NCI-H1930 (cell line): ENCODE measurements at places on chromosomes 16 and 17.

DNA sequence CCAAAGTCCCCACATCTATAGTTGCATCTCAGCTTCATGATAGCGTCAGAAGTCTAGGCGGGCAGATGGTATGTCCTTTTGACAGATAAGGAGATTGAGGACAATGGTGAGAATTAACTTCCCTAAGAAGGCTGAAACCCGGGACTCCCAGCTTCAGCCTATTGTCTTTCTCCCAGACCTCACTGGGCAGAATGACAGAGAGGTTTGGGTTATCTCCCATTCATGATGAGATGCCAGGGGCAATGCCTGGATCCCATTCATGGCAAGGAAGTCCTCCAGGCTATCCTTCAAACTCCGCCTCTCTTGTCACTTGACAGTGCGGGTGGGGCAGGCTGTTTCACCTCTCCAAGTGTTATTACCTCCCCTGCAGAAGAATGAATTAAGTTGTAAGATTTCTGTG, 100.3 kb downstream of the IRX5 start:
- DNase-seq, result no peak

DNA sequence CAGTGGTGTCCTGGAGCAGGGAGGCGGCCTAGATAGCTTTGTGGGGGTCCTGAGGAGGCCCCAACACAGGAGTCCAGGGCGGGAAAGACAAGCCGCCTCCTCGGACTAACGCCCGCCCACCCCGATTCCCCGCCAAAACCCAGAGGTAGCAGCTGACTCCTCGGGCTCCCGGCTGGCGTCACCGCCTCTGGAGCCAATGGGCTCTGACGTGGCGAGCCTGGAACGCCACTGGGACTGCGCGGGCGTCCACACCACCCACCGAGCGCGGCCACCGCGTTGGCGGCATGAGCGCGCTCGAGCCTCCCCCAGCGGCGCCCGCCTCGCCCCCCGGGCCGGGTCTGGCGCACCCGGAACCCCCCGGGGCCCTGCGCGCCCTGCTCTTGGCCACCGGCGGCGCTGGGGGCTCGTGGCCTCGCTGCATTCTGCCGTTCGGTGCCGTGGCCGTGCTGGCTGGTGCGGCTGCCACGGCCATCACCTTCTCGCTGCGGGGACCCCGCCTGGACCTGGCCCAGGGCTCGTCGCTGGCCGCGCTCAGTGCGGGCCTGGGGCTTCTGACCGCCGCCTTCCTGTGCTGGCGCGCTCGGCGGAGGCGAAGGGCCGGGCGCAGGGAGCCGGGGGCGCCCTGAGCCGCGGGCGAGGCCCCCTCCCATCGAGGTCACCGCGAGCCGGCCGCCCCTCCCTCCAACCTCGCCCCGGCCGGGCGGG, 3.4 kb upstream of the NTN3 start:
- DNase-seq, result peak; percentile 87

DNA sequence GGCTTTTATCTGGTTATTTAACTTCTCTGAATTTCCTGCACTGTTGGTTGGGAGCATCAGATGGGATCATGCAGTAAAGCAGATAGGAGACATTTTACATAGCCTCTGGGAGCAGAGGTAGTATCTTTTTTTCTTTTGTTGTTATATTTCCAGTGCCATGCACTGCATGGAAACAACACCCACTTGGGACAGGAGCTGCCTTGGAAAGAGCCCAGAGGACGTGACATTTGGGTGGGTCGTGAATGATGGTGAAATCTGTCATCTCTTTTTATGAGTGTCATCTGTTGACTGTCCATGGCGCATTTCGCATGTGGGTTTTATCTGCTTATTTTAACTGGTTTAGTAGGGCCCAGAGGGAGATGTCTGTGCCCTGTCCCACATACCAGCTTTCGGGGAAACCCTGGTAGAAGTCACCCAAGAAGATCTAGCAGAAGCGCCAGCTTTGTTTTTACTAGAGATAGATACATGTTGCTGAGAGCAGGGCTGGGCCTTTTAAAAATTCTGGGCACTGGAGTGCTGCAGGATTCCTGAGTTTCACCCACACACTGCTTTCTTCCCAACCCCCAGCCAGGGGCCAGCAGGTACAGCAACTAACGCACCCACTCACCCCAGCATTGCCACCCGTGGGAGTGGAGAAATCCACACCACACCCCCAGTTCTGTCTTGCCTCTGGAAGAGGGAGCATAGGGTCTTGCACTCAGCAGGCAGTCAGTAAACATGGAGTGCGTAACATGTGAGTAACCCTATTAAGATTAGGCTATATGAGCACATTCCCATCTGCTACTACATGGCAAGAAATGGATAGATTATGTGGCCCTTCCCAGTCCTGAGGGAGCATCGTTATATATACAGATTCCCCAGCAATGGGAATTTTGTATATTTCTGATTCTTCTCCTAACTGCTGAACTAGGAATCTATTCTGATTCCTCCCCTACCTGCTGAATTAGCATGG, 8.4 kb upstream of the TERF2 start:
- DNase-seq, result no peak

- DNase-seq, result no peak
These were observed 7.3 kb upstream of the PRDM7 start for GRCh38 chr16:90084215-90084950.

- DNase-seq, result no peak
These were observed 121.6 kb downstream of the DNAH9 start for GRCh38 chr17:11719856-11720255.

GRCh38 chr16:83926726-83927397, 26.2 kb upstream of the OSGIN1 start:
- peak; percentile 7 for DNase-seq

DNA sequence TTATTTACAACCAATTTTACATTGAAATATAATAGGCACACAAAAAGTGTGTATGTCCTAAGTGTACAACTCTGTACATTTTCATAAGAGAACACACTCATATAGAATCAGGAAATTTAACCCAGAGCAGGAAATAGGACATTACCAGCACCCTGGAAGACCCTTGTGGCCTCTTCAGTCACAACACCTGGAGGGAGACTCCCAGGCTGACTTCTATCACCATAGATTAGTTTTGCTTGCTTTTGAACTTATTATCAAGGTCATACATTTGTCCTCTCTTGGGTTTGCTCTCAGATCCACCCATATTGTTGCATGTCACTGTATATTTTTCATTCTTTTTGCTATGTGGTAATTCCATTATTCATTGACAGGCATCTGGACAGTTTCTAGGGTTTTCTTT, 5.8 kb downstream of the RIPOR1 start:
- DNase-seq, result no peak

- no peak for DNase-seq
These were observed 155.9 kb downstream of the C16orf78 start for GRCh38 chr16:49529411-49530045.

- DNase-seq, result no peak
These were observed 25.7 kb downstream of the C17orf100 start for GRCh38 chr17:6677158-6677831.

- DNase-seq, result no peak
These were observed 10.2 kb downstream of the TAX1BP3 start for GRCh38 chr17:3657874-3658783.

DNA sequence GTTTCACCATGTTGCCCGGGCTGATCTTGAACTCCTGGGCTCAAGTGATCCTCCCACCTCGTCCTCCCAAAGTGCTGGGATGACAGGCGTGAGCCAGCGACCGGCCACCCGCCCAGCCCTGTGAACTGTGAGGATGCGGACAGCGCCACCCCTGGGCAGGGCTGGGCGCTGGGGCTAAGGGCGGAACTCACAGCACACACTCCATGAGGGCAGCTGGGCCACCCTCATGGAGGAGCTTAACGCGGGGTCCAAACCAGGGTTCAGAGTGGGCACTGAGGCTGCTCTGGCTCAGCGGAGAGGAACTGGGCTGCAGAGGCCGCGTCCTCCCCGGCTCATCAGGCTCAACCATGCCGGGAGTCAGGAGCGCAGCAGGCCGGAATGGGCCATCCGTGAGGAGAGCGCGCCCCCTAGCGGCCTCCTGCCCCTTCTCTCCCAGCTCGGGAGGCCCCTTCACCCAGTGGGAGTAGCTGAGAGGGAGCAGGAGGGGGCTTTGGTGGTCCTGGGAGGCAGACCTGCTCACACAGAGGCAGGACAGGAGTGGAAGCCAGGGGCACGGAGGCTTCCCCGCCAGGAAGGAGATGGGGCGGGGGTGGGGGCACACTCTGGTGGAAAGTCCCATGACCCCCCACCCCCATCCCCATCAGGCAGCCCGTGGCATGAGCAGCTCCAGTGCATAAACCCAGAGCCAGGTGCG, 13.8 kb downstream of the CORO7 start:
- DNase-seq, result peak; percentile 65

DNA sequence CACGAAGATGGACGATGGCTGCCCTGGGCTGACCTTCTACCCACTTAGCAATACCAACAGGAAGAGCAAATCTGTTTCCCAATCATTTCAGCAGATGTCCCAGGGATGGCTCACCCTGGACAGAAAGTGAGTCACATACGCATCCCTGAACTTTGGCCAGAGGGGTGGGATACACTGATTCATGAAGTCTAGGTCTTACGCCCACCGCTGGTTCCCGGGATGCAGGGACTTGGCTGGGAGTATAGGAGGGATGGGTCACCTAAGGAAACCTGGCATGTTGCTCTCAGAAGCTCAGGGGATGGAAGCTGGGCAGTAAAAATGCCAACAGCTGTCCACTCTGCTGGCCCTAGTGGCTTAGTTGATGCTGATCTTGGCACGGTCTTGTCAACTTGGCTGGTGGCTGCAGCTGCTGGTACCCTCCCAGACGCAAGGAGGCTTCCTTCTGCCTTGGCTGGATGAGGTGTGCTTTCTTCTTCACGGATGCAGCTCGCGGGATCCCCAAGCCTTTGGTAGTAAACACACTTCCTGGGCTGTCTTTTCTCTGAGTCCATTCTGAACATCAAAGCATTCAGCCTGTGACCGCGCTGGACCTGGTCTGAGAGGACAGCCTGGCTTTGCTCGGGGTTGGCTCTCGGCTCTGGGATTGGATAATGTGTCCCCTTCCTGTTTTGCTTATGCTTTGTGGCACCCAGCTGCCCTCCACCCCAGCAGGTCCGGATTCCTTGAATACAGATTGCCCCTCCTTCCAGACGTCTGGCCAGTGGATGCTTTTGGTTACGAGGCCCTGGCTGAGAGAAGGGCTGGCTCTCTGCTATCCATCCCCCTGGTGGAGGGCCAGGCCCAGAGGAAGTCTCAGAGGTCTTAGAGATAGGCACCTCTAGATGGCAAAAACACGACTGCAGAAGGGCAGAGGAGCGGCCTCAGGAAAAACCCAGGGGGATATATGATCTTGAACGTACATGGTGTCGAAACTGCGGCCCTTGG, 71.5 kb downstream of the RAP1GAP2 start:
- no peak for DNase-seq

GRCh38 chr16:89909777-89910716, 8.6 kb upstream of the MC1R start:
- peak; percentile 26 for DNase-seq

GRCh38 chr16:68331879-68332410, 21.1 kb downstream of the PRMT7 start:
- DNase-seq, result no peak

DNA sequence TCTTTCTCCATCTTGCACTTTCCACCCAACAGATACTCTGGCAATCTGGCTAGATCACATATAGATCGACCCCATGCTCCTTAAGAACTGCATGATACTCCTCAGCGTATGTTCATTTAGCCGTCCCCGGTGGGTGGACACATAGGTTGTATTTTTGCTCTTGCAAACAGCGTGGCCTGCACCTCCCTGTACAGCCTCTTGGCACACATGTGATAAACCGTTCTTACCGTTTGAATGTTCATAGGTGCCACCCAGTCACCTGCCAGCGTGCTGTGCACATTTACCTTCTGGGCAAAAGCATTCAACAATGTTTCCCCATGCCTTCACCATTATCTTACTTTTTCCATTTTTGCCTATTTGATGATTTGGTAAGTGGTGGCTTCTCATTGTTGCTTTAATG, 6.2 kb downstream of the TNP2 start:
- no peak for DNase-seq

DNA sequence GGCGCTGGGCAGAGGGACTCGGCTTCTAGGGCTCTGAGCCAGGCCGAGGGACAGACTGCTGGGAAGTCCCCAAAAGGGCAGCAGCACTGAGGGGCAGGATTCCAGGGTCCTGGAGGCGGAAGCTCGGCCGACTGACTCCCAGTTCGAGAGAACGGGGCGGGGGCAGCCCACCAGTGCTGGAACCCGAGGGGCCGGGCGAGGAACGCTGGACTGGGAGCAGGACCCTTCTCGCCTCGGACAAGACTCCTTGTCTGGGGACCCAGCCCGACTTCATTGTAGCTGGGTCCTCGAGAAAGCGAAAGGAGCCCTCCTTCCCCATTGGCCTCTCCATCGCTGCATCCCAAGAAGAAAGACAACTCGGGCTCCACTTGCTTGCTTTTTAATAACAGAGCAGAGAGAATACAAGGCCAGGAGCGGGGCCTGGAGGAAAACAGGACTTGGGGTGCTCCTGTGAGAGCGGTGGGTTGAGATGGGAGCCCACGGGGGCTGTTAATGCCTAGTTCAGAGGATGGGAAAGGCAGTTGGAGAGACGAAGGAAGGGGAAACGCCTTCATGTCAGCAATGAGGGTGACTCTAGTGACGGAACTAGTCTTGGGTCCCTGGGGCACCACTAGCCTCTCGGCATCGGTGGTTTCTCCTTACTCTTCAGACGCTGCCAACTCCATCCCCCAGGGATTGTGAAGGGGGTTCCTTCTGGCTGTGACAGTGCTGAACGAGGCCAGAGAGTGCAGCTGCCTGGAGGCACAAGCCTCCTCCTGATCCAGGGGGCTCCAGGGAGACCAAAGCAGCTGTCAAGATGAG, 492 bp upstream of the CAMTA2 start:
- DNase-seq, result no peak

DNA sequence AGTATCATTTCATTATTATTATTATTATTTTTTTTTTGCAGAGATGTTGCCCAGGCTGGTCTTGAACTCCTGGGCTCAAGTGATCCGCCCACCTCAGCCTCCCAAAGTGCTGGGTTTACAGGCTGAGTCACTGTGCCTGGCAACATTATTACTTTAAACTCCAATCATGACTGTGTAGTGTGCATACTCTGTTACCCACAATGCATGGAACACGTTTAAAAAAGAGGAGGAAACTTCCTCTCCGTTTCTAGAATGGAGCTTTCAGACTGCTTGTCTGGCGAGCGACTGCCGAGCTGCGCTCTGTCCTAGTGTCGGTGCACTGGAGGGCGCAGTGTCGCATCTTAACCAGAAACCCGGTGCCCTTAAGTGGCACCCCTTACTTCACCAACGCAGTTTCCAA, 22.1 kb upstream of the FASN start:
- no peak for DNase-seq

DNA sequence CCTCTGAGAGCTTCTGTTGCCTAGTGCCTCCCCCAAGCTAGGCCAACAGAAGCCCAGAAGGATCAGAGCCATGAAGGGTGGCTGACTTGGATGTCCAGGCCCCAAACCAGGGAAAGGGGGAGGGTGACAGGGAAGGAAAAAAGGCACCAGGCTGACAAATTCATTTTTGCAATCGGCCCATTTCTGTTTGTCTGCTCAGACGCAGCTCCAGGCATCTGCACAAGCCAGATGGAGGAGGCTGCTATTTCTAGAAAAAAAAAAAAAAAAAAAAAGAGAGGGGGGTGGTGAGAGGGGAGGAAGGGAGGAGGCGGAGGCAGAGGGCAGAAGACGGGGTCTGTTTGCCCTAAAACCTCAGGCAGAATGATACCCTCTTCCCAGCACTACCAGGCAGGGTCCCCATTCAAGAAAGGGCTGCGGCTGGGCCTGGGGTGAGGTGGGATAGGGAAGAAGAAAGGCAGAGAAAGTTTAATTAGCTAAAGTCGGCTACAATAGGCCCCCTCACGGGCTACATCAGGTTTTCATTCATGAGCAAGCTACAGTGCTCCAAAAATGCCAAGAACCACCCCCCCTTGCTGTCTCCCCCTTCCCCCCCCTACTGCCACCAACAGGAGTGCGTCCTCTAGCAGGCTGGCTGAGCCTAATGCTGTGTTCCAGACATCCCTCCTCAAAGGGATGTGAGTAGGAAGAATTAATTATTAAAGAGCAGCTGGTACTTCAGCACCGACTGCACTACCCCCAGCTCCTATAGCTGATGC, 2.4 kb downstream of the HDAC5 start:
- no peak for DNase-seq
